ENCODE measurements at places on chromosomes 4 and X.

DNA sequence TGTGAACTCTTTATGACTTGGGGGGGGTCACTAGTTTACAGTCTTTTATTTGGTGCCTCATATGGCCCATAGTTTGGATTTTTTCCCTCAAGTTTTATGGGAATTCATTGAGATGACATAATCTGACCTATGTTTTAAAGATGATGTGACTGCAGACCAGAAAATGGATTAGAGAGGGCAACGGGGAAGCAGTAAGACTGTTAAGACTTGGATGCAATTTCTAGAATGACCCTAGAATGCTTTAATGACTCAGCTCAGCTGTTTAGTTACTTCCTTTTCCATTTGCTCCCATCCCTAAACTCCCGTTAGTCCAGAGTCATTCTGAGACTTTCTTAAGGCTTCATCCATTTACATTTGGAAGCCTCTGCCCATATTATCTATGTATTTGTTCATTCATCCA lies 59.9 kb upstream of the PDGFRA start:
- peak; percentile 21 for DNase-seq

DNA sequence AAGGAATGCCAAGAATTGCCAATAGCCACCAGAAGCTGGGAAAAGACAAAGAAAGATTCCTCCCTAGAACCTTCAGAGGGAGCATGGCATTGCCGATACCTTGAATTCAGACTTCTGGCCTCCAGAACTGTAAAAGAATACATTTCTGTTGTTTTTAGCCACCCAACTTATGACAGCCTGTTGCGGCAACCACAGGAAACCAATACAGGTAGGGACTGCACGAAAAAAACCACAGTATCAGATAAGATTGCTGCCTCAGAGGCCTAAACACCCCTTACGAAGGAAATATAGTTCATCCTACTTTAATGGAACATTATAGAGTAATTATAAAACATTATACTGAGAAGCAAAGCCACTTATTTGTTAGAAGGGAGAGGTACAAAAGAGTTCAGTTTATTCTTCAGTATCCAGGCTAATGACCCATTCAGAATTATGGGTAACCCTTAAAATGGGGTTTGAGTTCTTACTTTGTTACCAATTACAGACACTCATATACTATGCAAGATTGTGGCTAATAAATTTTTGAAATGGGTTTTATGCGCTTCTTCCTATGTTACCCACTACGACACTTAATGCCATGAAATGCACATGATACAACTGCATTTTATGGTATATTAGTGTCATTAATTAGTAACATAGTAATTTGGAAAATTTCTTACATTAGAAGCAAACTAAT lies 37.4 kb upstream of the SMIM10L2A start:
- no peak for DNase-seq

- no peak for DNase-seq
These were observed 1.0 kb downstream of the CDS1 start for GRCh38 chr4:84583876-84584380.

GRCh38 chrX:132958091-132958703 lies at the start of gene HS6ST2:
HS6ST2 (minus strand) TSS chrX:132958629.
- DNase-seq = no peak

DNA sequence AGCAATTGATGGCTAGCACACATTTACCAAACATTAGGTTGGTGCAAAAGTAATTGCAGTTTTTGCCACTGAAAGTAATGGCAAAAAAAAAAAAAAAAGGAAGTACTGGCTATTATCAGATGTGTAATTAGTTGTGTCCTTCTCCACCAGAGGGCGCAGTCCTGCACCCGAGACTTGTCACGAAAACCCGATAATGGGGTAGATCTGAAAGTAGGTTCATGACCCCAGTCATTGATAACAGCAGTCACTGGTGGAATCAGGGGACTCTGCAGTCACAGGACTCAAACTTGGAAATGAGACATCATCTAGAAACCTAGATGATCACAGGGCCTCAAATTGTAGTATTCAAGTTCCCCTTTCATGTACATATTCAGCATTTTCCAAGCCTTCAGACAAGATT lies 13.1 kb upstream of the ACOT9 start:
- DNase-seq = no peak

GRCh38 chr4:8101213-8102075 lies 57.2 kb downstream of the ABLIM2 start:
- DNase-seq = no peak

- DNase-seq = no peak
These were observed 17.3 kb upstream of the GLUD2 start for GRCh38 chrX:121030083-121030482.

DNA sequence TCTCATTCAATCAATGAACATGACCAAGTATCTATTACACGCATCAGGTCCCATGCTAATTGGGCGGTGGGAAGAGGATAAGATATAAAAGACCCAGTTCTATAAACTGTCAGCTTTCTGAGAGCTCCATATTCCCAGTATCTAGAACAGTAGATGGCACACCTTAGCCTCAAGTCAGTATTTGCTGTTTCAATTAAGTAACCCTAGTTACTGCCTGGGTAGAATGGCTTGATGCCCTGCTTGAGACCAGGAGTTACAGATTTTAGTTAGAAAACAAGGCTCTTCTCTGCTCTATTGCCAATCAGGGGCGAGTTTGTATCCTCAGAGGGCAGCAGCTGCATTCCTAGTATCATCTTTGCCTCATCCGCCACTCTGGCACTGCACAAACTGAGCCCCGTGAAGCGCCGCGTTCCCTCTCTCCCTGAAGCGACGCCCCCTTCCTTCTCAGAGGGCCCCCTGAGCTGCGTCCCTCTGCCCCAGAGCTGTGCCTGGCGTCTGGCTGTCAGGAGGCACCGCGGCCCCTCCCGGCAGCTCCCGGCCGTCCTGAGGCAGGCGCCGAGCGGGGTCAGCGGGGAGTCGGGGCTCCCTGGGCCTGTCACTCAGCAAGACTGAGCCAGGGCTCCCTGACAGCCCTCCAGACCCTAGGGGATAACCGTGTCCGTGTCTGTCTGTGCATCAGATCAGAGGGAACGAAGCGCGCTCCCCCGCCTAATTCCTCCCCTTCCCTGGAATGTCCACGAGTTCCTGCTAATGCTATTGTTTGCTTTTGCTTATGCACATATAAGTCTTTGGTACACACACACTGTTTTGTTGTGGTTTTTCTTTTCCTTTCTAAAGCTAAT lies 212.4 kb upstream of the TTC29 start:
- DNase-seq = peak; percentile 2

- no peak for DNase-seq
These were observed 28.7 kb upstream of the IL9R start for GRCh38 chrX:155968791-155969190.

GRCh38 chr4:16072168-16072567 lies 11.7 kb downstream of the PROM1 start:
- no peak for DNase-seq

- no peak for DNase-seq
These were observed 59.7 kb upstream of the MTM1 start for GRCh38 chrX:150508451-150509367.

DNA sequence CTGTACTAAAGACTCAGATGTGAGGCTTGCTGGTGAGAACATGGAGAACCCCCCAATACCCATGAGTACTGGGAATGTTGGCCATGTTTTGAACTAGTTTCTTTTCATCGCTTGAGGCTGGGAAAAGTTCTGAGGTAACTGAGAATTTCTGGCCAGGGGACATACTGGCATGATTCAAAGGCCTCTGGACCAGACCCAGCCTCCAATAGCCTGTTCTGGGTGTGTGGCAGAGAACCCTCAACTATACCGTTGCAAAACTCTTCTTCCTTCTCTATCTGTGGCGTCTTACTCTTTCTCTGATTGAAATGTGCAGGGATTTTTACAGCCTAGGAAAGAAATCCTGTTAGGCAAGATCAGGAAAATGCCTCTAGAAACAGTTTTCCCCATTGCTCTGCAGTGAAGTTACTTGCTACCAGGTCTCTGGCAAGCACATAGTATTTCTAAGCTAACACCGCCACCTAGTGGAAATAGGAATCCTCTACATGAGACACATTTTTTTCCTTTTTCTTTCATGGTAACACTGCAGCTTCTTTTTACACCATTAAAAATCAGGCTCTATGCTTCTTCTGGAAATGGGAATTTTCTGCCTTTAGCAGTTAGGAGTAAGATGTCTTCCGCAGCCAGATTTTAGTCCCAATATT lies 170.7 kb upstream of the ZCCHC13 start:
- peak; percentile 65 for DNase-seq

DNA sequence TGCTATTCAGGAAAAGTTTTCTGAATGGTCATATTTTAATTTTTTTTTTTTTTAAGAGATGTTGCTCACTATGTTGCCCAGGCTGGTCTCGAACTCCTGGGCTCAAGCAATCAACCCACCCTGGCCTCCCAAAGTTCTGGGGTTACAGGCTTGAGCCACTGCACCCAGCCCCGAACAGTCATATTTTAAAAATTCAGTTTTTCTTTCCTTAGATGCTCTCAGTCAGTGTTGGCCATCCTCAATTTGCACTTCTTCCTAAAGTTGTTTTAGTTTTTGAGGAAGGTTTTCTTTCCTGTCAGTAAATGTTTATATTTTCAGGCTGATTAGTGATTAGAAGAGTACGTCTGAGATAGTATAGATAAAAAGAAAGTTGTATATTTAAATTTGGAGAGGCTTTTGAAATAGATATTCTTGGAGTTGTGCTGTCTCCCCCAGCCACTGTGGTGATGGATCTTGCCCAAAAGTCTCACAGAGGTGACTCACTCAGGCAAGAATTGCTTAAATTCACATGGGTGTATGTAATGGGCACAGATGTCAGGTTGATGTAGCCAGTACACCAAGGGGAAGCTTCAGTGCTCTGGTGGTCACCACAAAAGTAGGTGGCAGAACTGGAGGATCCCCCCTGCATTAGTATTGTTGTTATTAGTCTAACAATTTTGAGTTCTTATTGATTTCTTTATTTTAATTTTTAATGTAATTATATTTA lies 72.2 kb upstream of the ELOVL6 start:
- DNase-seq = peak; percentile 41

DNA sequence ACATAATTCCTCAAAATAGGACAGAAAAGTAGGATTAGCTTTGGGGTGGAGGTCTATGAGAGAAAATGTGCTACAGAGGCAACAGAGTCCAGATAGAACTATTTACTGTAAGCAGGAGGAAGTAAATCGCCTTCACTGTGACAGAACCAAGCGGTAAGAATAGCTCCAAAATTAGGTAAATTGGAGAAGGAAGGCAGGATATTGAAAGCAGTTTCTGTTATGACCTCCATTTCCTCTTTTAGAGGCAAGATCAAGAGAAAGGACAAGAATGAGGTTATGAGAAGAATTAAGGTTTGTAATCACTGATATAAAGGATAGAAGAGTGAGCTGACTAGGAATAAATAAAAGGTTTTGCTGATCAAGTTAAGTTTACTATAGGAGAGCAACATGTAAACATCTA lies 44.1 kb upstream of the NEUROG2 start:
- DNase-seq = no peak

All from AG09309 (cell line).